ENCODE measurements at places on chromosomes 6 and 20.

DNA sequence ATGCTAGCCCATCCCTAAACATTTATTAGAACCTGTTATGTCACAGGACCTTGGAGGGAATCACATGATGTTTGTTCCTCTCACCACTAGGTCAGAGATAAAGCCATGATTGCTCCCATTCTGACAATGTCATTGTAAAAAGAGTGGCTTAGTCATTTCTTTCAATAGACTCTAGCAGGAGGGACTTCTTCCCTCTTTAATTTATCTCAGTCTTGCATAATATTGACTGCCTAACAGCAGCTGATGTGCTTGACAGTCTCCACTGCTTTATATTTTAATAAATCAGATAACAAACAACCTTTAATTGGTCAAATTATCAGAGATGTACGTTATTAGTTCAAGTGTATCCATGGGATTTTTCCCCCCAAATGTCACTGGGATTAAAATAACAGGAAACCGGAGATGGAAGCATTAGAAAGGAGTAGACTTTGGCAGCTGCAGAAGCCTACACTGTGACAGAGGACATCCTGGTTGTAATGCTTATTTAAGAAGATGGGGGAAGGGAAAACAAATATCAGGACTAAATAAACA, 39.6 kb downstream of the LAMA4 start:
- DNase-seq: no peak

DNA sequence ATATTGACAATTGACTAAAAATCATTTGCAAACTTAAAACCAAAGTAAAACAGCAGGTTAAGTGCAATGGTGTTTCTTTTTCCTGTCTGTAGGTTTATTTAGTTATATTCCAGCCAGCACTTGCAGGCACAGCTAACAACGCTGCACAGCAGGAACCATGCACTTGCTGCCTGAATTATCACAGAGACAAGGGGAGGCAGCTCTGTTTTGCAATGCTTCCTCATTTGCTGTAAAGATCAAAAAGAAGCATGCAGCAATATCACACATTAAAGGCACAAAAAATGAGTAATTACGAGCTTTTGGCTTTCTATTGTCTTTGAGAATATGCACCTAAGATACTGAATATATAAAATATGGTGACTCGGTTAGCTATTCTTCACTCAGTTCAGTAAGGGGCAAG, 241.9 kb downstream of the EPHA7 start:
- no peak for DNase-seq

DNA sequence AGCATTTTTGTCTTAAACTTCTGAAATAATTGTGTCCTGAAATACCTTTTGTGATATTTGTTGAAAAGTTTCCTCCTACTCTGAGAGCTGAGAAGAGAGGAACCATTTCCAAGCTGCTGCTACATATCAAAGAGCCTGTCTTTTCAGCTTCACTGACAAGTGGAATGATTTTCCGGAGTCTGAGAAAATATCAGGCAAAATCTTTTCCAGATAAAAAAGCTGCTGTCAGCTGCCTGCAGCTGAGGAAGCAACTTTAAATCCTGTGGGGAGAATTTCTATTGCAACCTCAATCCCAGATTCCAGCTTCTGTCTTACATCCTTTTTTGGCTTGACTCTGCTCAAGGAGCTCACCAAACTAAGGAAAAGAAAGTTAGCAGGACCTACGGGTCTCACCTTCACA, 904.3 kb downstream of the PHF3 start:
- no peak for DNase-seq

DNA sequence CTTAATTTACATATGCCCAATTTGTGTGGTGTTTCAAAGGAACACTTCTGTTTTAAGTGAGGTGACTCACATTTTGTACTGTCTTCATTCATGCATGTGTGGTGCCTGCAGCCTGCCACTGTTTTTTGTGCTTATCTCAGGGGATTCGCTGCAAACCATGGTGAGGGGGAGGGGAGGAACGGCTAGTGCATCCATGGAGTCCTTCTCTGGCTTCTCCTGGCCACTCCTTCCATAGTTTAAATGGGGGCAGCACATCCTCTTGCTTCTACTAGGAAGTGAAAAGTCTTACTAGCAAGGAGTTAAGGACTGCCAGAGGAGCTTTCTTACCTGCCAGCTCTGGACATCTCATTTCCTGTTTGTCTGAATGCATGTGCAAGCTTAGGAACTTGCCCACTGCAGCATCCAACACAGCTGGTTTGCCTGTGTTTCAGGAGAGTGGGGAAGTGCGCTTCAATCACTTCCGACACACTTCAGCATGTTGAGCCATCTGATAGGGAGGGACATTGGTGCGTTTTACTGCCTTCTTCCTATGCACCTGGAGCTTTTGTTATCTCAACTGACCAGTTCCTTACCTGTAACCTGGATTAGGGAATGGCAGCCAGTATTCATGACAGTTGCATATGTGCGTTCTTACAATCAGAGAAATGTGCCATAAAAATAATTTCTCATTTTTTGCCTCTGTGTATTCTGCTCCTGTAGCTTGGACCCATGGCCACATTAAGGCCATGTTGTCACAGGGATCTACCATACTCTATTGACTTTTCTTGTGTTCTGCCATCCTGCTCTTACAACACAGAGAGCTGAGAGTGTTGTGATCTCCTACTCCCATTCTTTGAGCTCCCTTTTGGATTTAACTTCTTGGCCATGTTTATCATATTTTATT, 211.3 kb downstream of the ARID1B start:
- DNase-seq: no peak

GRCh38 chr6:148972481-148972880, 225.7 kb downstream of the UST start:
- DNase-seq: peak; percentile 6

Measured in stimulated activated CD4-positive, alpha-beta T cell treated with anti-CD3 and anti-CD28 coated beads, Interleukin-2, amount 100 ng/mL, for 48 hours (primary cell).